ENCODE measurements at places on chromosomes 6 and 20.

DNA sequence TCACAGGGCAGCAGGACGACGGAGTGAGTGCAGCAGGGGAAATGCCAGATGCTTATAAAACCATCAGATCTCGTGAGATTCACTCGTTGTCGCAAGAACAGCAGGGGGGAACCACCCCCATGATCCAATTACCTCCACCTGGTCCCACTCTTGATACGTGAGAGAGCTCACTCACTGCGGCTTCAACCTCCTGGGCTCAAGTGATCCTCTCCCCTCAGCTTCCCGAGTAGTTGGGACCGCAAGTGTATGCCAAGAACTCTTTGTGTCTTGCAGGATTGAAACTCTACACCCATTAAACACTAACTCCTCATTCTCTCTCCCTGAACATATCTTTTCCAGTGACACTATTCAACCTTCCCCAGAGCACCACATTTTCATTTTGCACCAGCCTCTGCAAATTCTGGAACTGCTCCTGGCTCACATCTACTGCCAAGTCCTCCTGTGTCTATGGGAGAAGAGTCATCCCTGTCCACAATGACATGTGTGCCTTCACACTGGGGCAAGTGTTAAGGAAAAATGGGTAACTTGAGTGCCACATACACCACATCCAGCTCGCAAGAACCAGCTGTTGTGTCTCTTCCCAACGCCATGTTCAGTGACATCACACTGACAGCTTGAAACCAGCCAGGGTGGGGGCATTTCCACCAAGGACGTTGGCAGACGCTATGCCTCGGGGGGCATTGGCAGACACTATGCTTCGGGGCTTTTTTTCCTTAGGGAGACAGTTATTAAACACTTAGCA, 14.7 kb upstream of the TAF4 start:
- no peak for DNase-seq

DNA sequence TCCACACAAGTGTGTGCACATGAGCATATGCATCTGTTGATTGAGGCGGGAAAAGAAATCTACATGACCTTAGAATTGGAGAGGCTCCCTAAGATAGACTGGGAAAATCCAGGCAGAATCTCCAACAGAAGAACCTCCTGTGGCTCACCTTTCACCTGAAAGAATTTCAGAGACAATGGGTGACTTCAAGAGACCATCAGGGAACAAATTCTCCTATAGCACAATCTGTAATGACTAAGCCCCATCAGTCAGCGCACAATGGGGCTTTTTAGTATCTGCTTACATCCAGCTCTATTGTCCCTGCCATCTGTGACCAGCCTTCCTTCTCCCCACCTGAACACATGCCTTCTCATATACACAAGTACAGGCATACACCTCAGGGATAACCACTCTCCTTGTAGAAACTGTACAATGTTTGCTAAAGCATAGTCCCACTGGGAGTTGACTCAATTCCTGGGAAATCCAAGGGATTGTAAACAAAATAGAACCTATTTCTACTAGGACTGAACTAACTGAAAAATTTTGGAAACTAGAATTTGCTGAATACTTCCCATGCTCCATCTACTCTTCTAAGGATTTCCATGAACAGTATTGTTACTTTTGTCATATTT, 150.8 kb upstream of the STXBP5 start:
- no peak for DNase-seq

DNA sequence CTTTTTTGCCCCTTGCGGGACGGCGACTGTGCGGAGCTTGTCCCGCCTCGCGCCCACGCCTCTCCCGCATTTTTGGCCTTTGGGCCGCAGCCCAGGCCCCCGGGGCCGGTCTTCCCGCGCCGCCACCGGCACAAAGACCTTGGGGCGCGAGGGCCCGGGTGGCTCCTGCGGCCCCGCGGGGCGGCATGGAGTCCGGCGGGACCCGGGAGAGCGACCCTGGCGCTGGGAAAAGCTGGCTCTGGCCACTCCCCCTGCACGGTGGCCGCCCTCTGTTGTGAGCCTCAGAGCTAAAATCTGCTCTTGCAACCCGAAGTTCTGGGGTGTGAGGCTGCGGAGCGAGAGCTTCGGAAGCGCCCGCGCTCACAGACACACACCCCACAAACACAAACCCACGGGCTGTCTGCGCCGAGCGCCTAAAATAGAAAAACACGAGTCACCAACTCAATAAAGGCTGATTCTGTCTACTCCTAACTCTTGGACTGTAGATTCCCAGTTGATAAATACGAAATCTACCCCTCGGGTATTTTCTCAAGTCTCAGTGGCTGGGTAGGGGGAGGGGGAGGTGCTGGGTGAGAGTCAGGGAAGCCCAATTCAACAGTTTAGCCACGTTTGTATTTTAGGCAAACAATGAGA, 496 bp upstream of the BEND3 start:
- no peak for DNase-seq

GRCh38 chr6:88165844-88166492, at the start of gene CNR1:
Gene CNR1, minus strand, starts transcription at chr6:88166347. Its CDS starts 21,073 bp downstream, at chr6:88145274.
- no peak for DNase-seq
